ENCODE measurements at places on chromosomes 1 and 21.

- DNase-seq: no peak
Observed at GRCh38 chr1:37474697-37475379, 458 bp downstream of the ZC3H12A start.

DNA sequence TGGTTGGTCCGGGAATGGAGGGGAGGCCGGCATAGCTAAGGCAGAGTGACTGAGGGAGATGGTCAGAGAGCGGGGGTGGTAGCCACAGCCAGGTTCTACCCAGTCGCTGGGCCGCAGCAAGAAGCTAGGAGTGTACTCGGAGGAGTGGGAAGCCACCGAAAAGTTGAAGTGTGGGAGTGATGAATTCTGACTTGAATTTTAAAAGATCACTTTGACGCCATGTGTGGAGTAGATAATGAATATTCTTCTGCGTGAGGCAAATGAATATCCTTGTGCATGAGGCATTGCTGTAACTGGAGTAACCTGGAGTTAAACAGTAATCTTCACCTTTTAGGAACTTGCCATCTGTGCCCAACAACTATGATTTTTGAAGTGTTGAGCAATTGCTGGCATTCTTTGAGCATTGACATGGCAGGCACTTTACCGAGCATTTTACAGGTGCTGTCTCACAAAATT lies 6.9 kb downstream of the CTPS1 start:
- no peak for DNase-seq

GRCh38 chr1:234997201-234997895 lies 131.3 kb downstream of the TOMM20 start:
- peak; percentile 98 for DNase-seq

- no peak for DNase-seq
Observed at GRCh38 chr1:40014812-40015594, 25.5 kb upstream of the CAP1 start.

GRCh38 chr1:47585141-47585902 lies 147.5 kb downstream of the FOXD2 start:
- no peak for DNase-seq

- DNase-seq: no peak
Observed at GRCh38 chr1:109979489-109980091, 5.0 kb upstream of the AHCYL1 start.

DNA sequence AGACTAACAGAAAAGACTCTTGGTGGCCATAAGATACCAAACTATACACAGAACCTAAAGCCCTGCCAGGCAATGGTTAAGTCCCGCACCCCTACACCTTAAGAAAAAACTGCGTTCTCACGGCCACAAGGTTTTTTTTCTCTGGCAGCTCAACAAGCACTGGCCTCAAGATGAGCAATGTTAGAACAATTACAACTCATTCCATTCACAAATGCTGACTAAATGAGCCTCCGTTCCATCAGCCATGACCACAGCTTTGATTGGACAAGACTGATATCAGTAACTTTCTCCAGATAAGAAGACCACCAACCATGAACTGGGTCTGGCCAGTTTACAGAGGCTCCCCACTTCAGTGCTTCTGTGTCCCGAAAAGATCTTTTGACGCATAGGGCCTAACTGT lies 31.9 kb downstream of the SEC16B start:
- DNase-seq: no peak

GRCh38 chr1:154502066-154502743 lies at the start of the genes SHE and TDRD10:
Gene SHE, minus strand, starts transcription at chr1:154502412. Its CDS starts 386 bp downstream, at chr1:154502026.
Gene TDRD10, plus strand, starts transcription at chr1:154502219. Its CDS starts 4,685 bp downstream, at chr1:154506904.
- DNase-seq: no peak

GRCh38 chr1:220789532-220790147 lies 2.9 kb downstream of the MTARC1 start:
- DNase-seq: no peak

DNA sequence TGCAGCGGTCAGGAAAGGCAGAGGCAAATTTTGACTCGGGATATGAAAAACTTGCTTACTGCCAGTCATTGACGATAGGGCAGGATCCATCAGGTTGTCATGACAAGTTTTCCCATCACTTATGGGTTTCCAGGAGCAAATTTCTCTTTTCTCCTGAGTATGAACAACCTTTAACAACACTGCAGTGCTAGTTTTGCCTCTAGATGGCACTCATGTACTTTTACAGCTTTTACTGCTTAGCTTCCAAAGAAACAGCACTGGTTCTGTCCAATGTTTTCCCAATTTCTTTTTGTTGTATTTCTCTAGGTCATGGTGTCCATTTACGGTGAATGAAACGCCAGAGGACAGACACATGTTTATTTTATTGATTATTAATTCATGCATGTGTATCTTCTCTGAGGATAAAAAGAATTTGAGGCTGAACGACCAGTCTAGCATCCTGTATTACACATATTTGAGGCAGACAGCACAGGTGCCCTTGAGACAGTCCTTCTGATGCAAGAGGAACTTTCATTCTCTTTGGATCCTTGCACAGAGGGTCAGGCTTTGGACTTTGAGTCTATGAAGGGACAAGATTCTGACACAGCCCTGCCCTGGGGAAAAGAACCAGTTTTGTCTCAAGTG lies 112.3 kb upstream of the TRABD2B start:
- peak; percentile 72 for DNase-seq

- DNase-seq: no peak
Observed at GRCh38 chr1:157105988-157106812, 6.6 kb upstream of the ETV3L start.

DNA sequence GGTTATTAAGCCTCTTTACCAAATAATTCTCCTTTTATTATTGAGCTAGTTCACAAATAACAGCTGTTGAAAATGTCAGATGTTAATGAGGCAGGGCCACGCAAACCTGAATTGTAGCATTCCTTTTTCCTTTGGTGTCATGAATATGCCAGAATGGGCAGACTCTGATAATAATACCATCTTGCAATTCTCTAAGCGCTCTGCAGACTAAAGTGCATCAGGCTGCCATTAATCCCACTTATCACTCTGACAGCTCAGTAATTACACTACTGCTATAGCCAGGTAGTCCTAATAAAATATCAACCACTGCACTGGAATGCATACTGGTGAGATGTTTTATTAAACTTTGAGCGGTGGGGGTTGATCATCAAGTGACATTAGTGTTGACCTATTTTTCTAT lies 177.7 kb downstream of the DPYD start:
- no peak for DNase-seq

DNA sequence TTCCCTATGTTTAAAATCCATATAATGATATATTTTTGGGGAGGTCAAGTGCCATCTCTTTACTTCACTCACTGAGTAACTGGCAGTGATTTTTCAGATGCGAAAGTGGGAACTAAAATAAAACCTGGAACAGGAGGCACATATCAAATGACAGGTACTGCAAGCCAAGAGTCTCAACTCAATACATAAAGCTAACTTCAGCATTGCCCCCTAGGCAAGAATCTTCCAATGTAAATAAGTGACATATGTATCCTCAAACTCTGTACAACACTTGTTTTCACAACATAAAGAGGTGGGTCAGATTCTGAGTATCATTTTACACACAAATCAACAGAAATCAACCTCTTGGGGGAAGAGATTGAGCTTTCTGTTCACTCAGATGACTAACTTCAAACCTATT lies 18.1 kb downstream of the DCAF8 start:
- peak; percentile 80 for DNase-seq

DNA sequence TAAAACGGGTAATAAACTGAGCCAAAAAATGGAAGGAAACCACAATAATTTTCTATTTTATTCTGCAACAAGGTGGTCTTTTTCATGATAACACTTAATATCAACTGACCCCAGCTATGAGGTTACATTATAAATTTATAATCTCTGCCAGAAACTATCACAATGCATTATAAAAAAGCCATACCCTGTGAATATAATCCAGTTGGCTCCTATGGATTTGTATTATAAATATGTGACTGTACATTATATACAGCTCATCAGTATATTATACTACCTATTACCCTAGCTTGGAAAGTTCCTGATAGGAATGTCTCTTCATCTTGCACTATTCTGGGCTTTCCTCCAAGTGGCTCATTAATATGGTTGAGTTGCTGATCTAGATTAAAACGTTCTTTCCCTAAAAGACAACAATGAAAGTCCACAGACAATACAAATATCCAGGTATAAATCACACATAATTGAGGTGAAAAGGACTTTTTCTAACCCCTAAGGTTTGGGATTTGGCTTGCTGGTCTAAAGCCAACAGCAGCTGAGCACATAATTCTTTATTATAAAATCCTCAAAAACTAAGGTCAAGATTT lies 487.7 kb downstream of the TTLL7 start:
- no peak for DNase-seq

- no peak for DNase-seq
Observed at GRCh38 chr1:70205071-70205433, 327 bp downstream of the LRRC40 start.

GRCh38 chr1:233217832-233218231 lies 77.7 kb downstream of the PCNX2 start:
- no peak for DNase-seq

DNA sequence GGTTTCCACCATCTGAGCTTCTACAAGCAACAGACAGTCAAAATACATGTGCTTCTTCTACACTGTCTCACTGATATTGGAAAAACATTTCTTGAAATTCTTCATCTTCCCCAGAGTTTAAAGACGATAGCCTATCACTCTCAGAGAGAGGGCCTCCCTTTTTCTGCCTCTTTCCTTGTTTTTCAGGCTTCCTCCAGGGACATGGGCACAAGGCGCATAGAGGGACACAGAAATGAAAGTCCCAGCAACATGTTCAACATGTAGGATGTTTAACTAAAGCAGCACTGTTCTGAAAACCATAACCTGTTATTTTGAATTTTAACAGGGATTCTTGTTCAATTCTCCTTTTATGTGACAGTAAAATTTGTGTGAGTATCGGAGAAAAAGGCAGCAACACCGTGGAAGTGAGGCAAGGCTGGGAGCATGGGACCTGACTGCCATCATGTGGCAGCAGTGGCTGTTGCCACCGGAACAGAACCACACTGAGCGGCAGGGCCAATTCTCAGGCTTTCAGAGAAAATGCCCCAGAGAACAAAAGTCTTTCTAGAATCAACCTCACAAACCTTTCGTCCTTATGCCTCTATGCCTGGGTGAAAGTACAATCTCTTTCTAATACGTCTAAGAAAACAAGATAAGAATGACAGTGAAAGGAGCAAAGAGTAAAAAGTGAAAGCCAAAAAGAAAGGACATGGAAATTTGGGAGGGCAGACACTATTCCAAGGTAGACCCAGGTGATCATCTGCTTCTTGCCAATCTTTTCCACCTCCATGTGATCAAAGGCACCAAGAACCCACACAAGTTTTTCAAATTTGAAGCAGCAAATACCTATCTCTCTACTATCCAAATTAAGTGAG lies 54.5 kb downstream of the PCNX2 start:
- peak; percentile 69 for DNase-seq

DNA sequence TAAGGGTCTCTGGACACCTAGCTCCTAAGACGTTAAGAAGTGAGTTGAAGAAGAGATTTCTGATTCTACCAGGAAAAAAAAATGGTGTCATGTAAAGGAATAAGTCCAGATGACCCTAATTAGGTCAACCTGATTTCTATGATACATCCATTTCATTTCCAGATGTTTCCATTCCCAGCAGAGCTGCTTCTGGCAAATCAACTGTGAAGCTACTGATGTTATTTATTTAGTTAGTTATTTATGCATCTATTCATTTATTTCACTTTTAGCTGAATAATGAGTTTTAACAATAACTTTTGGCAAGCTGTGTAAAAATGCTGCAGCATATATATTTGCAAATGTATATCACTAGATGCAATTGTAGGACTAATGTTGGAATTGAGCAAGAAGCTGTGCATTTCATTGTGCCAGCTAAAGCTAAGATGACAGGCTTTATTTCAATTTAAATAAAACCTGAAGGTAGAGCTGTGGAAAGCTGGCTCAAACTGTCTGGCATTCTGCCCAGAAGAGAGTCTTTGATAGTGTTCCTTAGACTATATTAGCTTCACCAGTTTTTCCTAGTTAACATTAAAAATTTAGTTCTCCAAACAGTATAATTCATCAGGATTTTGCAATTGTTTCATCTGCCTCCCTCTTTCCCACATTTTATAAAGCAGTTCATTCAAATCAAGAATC lies 1164.4 kb upstream of the ADGRL4 start:
- no peak for DNase-seq

DNA sequence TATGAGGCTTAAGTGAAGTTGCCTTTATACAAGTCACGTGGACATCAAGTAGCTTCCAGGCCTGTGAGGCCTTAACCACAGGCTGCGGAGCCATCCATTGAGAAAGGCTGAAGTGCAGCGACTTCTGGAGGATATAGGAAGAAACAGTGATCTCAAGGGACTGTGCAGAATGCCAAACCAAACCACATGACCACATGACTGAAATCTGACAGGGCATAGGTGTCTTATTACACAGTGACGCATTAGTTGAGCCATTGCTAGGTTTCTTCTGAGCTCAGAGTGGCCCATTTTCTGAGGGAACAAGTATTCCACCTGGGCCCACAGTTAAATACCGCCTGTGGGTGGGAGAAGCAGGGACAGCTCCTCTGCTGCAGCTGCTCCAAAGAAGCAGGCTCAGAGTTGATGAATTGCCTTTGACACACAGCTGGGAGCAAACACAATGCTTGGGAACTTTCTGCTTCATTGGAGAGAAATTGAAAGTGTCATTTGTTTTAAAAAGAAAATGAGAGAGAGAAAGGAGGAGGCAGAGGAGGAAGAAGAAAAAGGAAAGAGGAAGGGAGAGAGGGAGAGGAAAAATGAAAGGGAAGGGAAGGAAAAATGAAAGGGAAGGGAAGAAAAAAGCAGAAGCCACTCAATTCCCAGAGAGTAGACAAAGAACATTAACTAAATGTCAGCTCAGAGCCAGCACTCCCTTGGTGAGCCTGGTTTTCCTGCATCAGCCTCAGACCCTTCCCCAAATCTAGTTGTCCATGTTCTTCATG lies 94.4 kb downstream of the COLGALT2 start:
- DNase-seq: no peak

- no peak for DNase-seq
Observed at GRCh38 chr1:235088907-235089306, 39.7 kb downstream of the TOMM20 start.

GRCh38 chr1:205672970-205673369 lies 7.3 kb downstream of the SLC45A3 start:
- no peak for DNase-seq

GRCh38 chr1:73772941-73773340 lies 425.0 kb downstream of the LRRIQ3 start:
- DNase-seq: no peak

DNA sequence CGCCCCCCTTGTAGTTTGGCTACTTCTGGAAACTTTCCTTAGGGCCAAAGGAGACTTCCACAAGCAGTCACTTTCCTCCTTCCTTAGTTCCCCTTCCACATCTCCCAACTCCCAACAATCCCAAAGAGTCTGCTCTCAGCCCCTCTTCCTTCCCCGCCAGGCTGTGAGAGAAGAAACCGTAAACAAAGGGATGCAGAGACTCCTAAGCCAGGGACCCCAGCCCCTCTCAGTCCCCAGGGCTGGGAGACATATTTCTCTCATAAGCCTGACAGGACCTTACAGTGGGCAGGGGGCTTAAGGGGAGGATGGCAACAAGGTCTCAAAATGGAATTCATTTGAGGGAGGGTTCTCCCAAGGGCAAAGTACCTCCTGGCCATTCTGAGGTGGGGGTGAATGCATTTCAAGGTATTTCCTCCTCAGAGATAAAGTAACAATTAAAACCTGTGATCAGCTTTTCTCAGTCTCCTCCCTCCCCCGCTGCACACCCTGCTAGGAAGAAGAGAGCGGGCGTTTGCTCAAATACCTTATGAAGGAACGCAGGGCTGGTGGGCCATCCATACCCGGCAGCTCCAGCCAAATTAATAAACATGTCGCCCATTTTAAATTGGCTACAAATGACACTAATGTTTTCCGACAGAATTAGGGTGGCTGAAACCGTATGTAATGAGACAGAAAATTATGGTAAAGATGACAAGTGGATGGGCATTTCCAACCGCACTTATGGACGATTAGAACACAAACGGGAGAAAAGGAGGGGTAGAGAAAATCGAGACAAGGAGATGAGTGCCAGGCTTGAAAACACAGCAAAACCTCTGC lies 4.0 kb downstream of the BARHL2 start:
- DNase-seq: peak; percentile 55
